Epithelial cell of proximal tubule (primary cell): ENCODE measurements at places on chromosomes 12 and 14. TPM values are rescaled to one million over a fixed set of nuclear protein-coding genes. Genes with fewer than 3 reads are reported as not detected.

DNA sequence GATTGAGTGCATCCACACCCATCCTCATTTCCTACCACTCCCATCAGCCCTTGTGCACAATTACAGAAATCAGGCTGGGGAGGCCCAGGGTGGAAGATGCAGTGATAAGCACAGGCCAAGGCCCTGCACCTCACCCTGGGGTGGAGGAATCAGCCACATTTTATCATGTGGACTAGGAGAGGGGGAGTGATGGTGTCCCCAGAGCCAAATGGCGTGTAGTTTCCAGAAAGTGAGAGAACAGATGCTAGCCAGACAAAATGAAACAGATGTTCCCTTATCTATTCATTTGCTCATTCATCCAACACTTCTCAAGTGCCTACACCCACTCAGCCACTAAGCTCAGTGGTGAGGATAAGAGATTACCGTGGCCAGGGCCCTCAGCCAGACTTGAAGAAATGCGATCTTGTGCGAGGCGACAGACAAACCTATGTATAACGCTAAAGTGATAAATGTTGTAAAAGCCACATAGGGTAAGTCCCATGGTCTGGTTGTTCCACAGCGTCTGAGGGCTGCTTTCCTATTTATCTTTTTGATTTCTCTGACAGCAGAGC, 93.6 kb downstream of the STAB2 start:
- DNase-seq = no peak

DNA sequence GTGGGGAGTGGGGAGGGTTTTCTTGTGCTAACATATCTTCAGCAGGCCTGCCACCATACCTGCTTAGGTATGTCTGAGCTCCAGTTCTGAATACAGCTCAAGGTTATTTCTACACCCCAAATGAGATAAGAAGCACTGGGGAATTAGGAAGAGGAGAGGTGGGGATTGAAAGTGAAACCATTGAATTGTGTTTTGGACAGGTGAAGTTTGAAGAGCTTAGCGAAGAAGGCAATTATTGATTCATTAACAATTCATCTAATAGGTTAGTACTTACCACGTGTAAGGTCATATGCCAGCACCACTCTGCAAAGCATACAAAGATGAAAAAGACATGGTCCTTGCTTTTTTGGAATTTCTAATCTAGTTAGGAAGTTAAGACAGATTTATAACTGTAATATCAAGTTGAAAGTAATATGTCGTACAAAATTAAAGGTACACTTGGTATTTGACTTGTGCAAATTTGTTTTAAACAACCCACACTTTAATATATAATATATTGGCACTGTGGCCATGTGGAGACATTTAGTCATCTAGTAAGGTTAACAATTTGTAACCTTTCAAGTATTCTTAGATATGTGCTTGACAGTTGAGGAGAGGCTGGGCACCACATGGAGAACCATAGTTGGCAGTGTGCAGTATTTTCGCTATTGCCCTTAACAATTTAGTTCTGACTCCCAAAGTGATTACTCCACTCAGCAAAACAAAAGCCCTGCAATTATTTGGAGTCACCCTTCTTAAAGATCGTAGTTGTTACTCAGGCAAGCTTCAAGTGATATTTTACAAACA, 3.6 kb downstream of the SMCO3 start:
- DNase-seq = no peak

DNA sequence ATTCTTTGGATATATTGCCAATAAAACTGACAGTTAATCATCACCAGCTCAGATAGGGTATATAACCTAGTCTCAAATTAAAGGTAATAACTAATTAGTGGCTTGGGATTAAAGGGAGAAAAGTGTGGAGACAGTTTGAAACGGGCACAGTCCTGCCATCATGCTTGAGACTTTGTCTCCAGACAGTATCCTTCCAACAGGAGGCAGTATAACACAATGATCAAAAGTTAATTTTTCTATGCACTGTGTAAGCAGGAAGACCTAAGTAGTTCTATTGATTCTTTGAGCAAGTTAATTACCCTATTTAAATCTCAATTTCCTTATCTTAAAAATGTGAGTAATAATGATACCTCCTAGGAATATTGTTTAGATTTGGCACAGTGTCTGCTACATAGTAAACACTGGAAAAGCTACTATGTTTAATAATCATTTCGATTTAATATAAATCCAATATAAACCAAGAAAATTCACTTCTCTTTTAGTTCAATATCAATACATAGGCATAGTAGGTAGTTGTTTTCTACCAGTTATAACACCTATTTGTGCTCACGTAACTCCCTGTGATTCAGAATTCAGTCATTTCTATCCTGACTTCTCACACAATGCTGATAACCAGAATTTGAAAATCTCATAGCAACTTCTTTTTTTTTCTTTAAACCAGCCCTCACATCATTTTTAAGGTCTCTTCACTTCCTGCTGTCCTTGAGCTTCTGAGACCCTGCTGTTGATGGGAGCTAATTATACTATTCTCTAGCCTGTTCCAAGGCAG, 53.7 kb downstream of the GALNT4 start:
- no peak for DNase-seq

- DNase-seq = no peak
Measured at GRCh38 chr14:89977668-89978067, 21.9 kb downstream of the TDP1 start.

DNA sequence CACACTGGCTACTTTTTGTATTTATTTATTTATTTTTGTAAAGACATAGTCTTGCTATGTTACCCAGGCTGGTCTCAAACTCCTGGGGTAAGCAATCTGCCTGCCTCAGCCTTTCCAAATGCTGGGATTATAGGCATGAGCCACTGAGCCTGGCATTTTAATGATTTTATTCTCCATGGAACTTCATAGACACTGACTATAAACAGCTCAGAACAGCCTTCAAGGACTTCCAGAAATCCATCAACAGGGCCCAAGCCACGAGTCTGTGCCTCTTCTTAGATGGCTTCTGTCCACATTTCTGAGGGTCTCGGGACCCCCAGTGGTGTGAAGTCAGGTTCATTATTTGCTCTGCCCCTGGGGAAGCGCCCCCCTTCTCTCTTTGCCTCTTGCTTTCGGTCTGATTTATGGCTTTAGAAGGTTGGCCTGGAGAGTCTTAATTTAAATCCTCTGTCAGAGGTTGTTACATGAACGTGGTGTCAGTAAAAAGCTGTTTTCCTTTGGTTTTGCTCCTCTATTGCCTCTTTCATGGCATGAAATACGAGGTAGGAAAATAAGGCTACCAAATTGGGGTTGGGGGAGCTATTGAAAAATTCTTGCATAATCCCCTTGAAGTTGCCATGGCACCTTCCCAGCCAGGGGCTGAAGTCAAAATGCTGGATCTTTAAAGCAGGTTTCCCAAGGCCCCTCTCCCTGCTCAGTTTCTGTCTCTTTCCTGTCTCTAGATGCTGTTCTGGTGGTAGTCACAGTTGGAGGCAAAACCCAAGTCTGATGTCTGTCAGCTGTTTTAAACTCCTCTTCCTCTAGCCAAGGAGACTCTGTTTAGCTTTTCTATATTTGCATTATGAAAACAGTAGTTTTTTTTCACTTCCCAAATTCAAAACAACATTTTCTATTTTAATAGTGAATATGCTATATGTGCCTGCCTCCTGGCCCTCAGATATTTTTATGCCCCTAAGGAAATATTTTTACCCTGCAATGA, 129.4 kb downstream of the SMOC1 start:
- DNase-seq = no peak

DNA sequence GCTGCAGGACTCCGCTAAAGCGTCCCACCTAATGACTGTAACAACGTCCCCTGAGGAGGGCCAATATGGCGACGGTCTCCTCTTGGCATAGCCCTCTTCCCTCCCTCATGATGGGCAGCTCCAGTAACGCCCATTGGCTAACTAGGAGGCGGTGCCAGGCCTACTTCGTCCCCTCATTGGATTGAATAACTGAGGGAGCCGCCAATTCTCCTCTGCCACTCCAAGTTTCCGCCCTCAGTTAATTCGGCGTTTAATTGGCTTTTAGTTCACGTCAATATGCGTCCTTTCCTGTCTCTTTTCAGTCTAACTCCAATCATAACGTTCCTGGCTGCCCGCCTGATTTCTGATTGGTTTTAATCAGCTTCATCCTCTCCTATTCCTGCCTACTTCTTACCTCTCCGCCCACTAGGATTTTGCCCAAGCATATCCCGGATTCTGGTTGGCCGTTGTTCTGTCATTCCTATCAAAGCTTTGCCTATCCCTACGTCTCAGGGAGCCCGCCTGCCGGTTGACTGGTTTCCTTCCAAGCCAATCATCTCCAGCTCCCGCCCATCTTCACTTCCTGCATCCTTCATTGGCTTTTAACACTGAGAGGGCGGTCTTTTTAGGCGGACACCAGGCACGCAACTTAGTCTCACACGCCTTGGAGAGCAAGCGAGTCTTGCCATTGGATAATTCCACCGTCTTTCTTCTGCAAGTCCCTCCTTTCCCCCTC, 430 bp upstream of the SP1 start:
- peak; percentile 100 for DNase-seq

DNA sequence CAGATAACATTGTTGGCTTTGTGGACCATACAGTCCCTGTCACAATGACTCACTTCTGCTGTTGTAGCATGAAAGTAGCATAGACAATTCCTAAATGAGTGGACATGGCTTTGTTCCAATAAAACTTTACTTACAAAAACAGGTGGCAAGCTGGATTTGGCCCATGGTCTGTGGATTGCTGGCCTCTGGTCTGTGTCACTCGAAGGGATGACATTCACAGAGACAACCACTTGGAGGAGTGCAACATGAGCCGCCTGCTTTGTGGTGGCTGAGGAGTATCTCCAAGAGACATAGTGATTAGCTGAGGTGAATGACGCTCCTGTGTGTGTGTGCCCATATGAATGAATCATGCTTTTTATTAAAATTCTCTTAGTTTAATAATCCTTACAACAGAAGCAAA, 81.3 kb upstream of the NRXN3 start:
- DNase-seq = no peak

GRCh38 chr12:100375038-100375735, 18.3 kb downstream of the SLC17A8 start:
- no peak for DNase-seq

DNA sequence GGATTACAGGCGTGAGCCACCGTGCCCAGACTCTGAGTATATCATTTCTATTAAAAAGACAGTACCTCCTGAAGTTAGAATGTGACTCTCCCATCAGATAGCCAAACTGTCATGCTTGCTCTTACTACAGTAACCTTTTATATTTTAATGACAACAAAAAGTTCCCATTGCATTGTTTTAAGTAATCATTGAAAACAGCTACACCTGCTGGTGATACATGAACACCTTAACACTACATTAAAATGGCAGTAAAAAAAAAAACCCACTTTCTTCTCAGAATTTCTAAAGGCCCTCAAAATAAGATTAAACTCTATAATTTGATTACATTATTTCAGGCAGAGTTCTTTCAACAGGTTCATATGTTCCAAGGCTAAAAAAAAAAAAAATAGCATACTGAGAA, 76.7 kb downstream of the SH2B3 start:
- DNase-seq = no peak

DNA sequence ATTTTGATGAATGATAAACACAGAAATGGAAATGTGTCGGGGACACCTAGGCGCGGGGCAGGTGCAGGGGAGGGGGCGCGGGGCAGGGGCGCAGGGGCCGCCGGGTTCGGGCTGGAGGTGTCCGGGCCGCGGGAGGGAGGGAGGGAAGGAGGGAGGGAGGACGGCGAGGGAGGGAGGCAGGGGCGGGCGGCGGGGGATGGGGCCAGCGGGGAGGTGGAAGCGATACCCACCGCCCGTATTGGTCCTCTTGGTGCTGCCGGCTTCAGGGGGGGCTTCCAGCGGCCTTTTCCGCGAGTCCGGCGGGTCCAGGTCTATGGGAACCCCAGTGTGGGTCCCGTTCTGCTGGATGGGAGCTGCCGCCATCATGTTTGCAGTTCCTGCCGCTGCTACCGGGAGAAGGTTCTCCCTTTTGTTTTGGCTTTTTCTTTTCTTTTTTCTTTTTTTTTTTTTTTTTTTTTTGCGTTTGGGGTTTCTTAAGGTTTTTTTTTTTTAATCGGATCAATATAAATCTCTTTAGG, 703 bp downstream of the NOVA1 start:
- no peak for DNase-seq

DNA sequence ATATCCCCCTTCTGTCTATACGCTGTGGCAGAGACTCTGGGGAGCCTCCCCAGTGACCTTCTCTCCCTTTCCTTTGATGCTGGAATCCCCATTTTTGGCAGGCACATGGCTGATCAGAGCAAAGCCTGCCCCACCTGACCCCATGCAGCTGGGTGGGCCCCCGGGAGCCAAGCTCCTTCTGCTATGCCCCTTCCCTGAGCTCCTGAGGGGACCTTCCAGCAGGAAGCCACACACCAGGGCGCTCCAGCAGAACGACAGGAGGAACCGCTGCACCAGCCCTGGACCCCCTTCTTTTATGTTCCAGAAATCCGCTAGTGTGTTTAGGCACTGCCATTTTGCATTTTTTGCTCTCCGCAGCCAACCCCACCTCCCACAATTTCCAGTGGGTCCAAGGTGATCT, 44.6 kb downstream of the TRAFD1 start:
- no peak for DNase-seq

GRCh38 chr12:7411343-7411742, 32.6 kb downstream of the CD163L1 start:
- no peak for DNase-seq

DNA sequence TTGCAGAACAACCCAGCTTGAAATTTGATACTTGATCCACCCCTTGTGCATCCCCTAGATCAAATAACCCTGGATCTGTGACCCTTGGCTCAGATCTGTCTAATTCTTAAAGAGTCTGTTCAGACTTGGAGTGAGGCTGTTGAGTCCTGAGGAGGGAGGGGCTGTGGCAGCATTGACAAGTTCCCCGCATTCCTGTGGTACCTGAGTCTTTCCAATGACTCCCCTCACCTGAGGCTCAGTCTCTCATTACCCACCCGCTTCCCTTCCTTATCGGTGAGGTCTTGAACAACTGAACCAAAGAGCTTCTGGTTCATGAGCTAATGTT, 16.1 kb upstream of the HDAC7 start:
- no peak for DNase-seq

DNA sequence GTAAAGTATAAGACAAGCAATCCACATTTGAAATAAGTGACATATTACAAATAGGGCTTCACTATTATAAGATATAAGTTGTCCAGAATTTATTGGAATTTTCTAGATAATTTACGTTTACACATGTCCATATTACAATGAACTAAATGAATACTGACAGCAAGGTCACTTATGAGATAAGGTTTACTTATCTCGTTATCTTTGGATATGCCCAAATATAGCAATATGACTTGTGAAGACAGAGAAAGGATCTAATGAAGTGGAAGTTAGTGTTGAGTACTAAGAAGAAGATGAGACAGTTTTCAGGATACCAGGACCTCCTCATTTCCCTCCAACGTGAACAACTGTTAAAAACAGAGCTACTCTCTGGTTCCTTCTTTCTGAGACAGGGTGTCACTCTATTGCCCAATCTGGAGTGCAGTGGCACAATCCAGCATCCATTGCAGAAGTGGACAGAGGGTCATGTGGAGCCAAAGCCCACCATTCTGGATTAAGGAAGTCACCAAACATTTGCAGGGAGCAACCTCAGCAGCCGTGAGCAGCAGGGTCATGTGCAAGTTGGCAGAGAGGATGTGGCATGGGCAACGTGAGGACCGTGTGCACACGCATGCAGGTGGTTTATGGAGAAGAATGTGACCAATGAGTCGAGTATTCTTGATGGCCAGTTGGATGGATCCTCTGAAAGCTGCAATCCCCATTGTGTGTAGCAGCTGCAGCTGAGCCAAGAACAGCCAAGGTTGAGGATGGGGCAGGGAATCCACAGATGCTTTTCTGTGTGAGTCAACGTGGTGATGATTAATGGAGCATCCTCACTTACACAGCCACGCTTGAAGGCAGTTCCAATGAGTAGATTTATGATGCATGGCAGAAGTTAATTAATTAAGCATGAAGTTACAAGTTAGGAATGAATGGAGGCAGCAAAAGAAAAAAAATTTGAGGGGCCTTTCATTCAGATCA, 111.0 kb downstream of the BICD1 start:
- DNase-seq = peak; percentile 95

The RHEBL1 gene
- total RNA-seq = 1.6 and 2.3 TPM in 2 replicates
